ENCODE measurements at places on chromosomes 16 and 17.

GRCh38 chr17:73800893-73801292, 156.6 kb upstream of the SDK2 start:
- no peak for DNase-seq

DNA sequence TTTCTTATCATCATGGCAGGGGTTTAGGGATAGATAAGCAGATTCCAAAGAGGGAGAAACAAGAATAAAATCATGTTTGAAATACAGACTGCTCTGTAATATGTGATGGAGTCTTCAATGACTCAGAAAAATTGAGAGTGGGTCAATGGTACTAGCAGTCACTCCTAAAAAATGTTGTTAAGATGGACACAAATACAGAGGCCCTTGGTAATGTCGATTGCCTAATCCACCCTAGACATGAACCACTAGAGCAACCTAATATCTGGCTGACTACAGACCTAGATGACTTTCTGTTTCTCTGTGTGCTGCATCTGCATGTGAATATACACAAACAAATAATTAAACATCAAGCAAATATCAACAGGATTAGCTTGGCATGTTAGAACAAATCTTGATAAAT, 135.8 kb downstream of the CDH8 start:
- DNase-seq: no peak

GRCh38 chr16:17222871-17223401, 247.8 kb downstream of the XYLT1 start:
- no peak for DNase-seq

GRCh38 chr17:32116937-32117336, 25.4 kb upstream of the RHOT1 start:
- no peak for DNase-seq

- DNase-seq: no peak
These were observed 63.6 kb downstream of the PLCG2 start for GRCh38 chr16:81842564-81843242.

GRCh38 chr17:63682441-63682840, 17.5 kb downstream of the LIMD2 start:
- DNase-seq: no peak

GRCh38 chr16:48235556-48236136, 8.5 kb upstream of the LONP2 start:
- DNase-seq: no peak

All from right lung (tissue), 10 donors.